Hypothalamus (tissue), 51 donors: ENCODE measurements at places on chromosomes 11 and 22.

DNA sequence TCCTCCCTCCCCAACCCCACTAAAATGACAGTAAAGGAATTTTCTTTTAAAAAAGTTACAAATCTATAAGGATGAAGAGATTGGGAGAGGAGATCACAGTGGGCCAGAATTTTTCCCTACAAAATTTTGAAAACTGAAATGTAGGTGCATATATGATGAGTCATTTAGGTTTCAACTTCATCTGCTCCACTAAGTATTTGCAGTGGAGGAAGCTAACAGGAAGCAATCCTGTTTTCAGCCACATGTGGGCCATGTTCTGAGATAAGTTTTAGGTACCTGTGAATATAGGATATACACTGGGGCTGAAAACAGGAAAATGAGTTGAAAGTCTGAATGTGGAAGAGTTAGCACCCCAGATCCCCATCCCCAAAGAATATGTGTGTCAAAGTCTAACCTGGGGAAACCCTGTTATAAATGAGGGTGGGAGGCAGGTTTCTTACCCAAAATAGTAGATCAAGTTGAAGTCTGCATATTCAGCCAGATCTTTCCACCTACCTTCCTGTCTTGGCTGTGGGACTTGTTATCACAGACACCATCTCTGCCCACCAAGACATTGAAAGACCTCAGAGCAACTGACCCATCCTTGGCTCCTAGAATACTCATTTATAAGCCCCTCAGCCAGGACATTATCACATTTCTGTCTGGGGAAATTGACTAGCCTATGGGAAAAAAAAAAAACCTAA, 87.3 kb downstream of the PACS1 start:
- no peak for DNase-seq

- DNase-seq, result no peak
Measured at GRCh38 chr22:20089977-20090729, 10.1 kb downstream of the DGCR8 start.

- no peak for DNase-seq
Measured at GRCh38 chr11:94281324-94281723, 23.1 kb upstream of the IZUMO1R start.

DNA sequence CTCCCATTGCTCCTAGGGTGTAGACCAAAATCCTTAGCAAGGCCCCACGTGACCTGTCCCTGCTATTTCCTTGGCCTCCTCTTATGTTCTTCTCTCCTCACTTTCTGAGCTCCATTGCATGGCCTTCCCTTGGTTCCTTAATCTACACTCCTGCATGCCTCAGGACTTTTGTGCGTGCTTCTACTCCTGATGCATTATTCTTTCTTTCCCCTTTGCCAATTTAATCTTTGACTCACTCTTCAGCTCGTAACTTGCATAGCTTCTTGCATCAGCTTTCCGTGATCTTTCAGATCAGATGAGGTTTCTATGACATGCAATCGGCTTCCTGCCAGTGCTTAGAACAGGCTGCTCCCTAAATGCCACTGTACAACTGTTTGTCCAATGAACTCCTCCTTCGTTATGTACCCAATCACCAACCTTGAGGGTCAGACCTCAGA, 261.6 kb upstream of the CADM1 start:
- DNase-seq, result no peak

DNA sequence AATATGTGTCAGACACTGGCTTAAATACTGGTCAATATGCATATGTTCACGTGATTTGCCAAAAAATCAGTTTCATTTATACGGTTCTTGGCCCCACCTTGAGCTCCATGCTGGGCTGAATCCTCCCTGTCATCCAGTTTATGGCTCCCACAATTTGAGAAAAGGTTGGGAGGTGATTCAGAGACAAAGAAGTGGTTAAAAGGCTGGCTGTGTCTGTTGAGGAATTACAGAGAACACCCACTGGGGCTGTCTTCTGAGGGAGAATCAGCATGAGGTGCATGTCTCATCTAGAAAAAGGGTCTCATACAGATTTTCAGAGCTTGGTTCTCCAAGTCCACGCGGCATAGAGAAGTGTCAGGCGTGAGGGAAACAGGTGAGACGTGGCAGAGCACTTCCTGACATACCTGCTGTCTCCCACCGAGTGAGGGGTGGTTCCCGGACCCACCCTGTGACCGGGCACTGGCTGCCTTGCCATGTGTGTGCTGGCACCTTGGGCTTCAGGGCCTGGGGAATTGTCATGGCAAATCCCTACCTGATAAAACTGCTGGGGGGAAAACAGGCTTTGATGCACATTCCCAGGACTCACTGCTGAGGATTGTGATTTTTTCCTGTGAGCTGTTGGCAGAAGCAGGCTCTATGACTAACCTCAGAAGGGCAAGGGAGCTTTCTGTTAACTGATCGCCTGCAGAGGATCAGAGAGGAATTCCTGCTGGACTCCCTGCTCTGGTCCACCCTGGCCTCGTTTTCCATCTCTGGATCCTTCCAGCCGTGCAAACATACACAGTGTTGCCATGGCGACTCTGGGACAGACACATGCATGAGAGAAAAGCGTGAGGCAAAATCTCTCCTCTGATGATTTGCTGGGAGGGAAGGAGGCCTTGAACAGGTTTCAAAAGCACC, 223.6 kb downstream of the ADAMTS15 start:
- DNase-seq, result no peak

DNA sequence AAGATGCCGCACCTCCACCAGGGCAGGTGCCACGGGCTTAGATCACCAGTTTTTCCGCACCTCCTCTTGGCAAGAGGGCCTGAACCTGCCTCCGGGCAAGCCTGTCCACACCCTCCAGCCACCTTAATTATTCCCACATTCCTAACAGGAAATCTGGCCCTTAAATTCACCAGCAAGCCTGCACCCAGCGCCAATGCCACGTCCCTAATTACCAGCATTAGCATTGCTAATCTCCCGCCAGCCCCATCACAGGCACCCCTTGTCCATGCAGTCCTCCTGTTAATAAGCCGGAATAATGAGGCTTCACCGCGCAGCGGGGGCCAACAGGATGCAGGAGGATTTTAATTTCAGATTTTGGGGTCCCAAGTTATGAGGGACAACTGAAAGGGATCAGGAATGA, 69.7 kb downstream of the PHF21B start:
- DNase-seq, result no peak

DNA sequence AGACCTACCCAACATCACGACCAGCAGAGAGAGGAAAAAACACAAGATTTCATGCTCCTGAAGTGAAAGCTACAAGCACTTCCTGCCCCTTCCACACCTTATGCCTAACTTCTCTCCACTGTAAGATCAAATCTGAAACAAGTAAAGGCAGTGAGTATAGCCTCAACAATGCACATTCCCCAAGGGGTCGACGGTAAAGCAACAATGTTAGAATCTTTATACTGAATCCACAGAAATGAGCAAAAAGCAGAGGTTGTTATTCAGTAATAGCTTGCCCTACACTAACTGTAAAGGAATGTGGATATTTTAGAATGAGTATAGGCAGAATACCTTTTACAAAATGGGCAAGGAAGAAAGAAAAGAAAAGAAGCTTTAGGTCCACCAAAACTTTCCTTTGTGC, 15.6 kb downstream of the ARFGAP3 start:
- DNase-seq, result no peak

DNA sequence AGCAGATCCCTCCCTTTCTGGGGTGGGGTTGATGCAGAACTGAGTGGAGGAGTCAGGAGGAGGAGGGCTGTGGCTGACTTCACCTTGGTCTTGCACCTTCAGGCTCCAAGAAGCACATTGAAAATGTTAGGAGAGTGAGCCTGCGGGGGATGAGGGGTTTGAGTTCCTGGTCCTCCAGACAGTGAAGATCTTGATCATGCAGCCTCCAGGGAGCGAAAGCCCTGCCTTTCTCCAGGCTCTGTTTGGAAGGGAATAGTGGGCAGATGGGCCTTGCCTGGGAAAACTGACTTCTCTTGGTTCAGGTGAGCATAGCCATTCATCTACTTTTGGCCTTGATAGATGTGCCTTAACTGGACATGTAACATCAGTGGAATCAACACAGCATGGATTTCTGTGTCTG, 267.6 kb upstream of the B3GAT1 start:
- no peak for DNase-seq

DNA sequence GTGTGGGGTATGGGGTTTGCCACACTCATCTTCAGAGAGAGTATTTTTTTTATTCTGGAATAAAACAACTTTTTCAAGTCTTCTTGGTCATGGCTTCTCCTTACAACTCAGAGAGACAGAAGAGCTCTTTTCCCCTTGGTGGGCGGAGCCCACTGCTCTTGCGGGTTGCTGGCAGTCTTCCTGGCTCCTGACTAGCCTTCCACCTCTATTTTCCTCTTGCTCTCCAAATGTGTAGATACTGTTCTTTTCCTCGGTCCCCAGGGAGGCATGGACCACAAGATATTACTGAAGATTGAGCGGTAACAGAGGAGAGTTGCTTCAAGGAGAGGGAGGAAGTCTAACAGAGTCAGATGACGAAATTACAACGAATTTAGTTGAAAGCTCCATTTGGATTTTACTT, 210.6 kb downstream of the NTM start:
- DNase-seq, result no peak

DNA sequence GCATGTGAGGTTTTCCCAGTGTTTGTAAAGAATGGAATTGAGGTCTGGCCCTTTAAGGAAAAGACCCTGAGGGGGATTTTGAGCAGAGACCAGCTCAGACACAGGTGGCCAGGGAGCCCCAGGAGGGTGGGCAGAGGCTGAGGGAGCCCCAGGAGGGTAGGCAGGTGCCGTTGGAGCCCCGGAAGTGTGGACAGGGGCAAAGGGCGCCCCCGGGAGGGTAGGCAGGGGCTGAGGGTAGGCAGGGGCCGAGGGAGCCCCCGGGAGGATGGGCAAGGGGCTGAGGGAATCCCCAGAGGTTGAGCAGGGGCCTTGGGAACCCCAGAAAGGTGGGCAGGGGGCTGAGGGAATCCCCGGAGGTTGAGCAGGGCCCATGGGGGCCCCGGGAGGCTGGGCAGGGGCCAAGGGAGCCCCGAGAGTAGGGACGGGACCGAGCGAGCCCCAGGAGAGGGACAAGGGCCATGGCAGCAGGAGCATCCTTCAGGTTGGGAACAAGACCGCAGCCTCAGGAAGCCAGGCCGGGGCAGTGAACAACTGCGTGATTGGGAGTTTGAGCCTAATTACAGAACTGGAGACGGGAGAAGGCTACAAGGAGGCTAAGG, 292.0 kb downstream of the BRD1 start:
- no peak for DNase-seq

- DNase-seq, result no peak
Measured at GRCh38 chr11:1829039-1829820, 5.6 kb upstream of the SYT8 start.

DNA sequence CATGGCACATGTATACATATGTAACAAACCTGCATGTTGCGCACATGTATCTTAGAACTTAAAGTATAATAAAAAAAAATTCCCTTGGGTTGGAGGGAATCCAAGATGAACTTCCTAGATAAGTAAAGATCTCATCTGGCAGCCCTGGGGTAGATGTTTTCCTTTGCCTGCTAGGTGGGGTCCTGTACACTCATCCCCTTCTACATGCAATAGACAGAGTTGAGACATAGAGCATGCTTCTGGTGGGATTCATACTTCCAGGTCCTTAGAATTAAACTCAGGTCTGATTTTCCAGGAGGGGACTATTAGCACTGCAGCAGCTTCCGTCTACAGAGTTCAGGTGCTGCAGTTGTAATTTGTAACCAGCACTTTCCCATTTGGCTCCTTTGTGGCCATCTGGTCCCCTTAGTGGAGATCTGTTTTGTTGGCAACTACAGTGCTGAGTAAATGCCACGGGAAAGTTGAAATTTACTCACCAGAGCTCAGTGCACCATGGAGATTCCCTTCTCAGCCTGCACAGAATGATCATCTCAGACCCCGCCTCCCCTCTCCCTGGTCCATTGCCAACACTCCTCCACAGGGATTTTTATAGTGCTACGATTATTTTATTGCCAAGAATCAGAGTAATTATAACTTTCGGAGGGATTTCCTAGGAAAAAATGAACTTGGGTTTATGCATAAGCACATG, 220.1 kb upstream of the E2F8 start:
- DNase-seq, result no peak

- DNase-seq, result no peak
Measured at GRCh38 chr11:88303037-88303436, 34.5 kb downstream of the CTSC start.

GRCh38 chr11:17699147-17700114, 19.9 kb upstream of the MYOD1 start:
- no peak for DNase-seq

DNA sequence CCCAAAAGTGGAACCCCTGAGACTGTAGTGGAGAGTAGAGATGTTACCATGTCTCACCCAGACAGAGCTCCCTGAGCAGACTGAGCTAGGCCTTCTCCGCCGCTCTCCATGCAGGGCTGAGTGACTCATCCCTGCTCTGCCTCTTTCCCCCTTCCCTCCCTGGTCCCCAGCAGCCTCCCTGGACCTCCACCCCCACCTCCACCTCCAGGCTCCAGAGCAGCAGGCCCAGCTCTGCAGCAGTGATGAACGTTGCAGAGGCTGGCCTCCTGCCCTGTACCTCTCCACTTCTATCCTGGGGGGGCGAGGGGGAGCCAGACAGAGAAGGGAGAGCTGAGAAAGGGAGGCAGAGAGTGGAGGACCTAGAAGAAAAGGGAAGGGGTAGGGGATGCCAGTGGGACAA, 19.3 kb upstream of the ARAP1 start:
- DNase-seq, result no peak

- no peak for DNase-seq
Measured at GRCh38 chr11:71498091-71498490, 29.0 kb upstream of the KRTAP5-7 start.

GRCh38 chr22:19984201-19984753, 32.3 kb downstream of the ARVCF start:
- no peak for DNase-seq

DNA sequence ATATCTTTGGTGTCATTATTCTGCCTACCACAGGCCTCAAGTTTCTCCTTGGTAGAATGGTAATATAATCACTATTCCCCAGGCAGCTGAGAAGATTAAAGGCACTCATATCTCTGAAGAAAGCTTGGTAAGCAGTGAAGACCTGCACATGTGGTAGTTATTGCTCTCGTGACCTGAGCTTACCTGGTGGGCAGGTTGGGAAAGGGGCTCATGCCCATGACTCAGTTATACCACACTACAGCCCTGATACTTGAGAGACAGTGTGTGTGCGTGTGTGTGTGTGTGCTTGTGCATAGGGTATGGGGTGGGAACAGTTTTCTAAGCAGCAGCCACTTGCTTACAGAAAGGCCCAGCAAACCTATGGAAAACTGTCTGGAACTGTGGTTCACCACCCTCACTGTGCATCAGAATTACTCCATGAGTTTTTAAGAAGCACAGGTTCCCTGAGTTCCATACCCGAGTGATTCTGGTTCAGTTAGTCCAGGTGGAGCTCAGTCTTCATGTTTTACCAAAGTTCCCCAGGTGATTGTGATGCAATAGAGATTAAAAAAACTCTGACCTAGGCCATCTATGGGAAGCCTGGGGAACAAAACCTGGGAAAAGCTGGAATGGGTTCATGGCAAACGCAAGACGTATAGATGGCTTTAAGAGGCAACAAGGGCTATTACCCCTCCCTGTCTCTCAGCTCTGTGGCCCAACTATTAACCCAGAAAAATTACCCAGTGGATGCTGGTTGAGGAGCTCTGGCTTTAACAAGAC, 79.0 kb upstream of the ZBED5 start:
- no peak for DNase-seq

DNA sequence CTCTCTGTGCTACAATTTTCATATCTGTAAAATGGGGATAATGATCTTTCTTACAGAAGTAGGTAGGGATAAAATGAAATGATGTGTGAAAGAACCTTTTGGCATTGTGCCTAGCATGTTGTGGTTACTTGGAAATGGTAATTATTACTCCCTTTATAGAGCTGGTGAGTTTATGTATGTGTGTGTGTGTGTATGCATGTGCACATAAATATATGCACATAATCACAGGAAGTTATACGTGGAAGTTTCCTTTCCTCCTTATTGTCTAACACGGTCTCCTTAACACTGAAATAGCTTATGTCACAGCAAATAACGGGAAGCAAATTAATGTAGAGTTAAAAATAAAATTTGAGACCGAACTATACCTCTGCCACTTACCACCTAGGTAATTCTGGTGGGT, 163.7 kb upstream of the ZBED5 start:
- DNase-seq, result no peak
